ENCODE measurements at places on chromosomes 2 and 18.

GRCh38 chr2:157995117-157995516, 106.6 kb upstream of the UPP2 start:
- no peak for DNase-seq

DNA sequence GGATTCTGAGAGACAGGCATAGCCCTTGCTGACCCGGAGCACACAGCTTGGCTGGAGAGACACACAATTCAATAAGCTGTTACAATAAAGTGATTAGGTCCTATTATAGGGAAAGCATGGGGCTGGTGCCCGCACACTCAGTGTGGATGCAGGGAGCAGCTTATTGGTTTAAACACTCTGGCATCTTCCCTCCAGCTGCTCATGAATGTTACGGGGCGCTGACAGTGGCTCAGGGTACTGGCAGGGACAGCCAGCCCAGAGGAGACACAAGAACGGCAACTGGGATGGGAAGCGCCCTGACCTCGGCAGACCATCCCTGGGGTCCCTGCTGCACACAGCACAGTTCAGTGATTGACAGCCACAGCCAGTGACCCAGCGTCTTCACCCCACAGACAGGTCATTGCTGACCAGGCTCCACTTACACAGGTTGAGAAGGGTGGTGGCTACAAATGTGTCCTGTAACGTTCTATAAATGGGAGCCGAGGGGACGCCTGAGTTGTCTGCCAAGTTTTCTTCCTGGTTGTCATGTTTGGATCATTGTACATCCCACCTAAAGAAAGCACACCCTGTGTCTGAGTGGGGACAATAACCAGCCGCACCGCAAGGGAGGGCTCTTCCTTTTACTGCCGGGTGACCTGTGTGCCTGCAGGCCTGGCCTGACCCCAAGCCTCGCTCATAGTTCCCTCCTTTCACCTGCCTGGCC, 60.3 kb downstream of the SH3BP4 start:
- DNase-seq, result peak; percentile 55

DNA sequence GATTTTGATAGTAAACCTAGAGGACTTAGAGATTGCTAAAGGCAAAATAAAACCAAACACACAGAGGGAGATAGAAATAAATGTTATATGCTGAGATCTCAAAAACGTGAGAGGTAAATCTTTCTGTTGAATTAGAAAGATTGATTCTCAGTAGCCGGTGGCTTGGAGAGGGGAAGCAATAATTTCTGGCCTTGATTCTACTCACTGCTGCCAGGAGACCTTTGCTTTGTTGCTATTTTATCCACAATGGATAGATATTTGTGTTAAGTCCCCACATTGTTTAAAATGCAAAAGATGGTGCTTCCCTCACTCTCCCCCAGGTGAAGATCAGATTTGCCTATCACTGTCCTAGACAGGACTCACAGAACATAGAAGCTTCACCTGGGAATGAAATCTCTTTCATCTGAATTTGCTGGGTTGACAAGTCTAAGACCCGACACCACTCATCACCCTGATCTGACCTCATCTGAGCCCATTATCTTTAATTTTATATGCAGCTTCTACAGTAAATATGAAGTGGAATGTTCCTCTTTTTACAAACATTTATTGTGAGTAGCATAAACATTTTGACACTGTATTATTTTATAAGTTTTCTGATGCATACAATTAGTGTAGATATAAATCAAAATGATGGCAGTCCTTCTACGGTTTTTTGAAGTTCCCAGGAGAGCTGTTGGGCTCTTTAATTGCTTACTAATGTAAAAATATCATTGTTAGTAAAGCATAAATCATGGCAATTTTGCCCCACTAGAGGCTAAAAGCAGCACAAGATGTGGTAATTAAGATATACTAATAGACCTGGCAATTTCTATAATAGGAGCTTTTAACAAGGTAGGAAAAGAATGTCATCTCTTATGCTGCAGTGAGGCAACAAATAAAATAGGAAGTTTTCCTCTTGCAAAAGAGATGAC, 149.7 kb downstream of the DCC start:
- no peak for DNase-seq

DNA sequence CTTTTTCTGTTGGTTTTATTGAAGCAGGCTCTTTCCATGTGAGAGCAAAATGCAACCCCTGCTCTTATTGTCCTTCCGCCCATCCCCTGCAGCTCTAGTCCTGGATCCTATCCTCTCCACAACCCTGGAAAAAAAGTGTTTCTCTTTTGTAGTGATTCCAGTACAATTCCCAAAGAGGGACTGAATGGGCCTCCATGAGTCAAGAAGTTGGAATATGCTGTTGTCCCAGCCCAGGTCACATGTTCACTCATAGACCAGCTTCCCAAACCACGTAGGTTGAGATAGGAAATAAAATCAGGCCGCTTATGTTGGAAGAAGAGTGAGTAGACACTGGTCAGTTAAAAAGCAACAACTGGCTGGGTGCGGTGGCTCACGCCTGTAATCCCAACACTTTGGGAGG, 39.4 kb downstream of the CPO start:
- DNase-seq, result no peak

- DNase-seq, result peak; percentile 39
These were observed 1.0 kb downstream of the CYP26B1 start for GRCh38 chr2:72146347-72147302.

GRCh38 chr18:66819235-66819634, 215.3 kb upstream of the CDH19 start:
- no peak for DNase-seq

GRCh38 chr18:70228536-70228935, 23.0 kb upstream of the RTTN start:
- DNase-seq, result no peak

GRCh38 chr2:173884025-173884802, 81.0 kb downstream of the SP3 start:
- no peak for DNase-seq

GRCh38 chr2:240303896-240304745, 131.3 kb upstream of the GPC1 start:
- no peak for DNase-seq

DNA sequence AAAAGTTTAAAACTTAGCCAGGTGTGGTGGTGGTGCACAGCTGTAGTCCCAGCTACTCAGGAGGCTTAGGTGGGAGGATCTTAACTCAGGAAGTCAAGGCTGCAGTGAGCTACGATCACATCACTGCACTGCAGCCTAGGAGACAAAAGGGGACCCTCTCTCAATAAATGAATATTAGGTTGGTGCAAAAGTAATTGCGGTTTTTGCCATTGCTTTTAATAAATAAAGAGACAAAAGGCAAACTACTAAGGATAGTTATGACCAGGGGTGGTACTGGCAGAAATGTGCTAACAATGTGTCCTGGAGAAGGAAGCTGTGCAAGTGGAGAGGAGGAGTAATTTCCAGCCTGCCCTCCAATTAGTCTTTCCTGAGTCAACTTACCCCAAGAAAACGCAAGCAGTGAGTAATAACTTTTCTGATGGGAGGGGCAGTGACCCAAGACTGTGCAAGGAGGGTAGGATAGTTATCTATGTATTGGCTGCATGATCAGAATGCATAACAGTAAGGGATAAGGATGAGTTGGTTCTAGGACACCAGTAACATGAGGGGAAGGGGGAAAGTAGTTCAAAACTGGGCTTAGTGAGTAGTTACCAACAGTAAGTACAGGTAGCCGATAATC, 1.5 kb downstream of the EXOC6B start:
- DNase-seq, result no peak

- DNase-seq, result no peak
These were observed 7.2 kb upstream of the KCNK3 start for GRCh38 chr2:26685341-26685740.

GRCh38 chr2:226423498-226423960, 376.1 kb downstream of the IRS1 start:
- DNase-seq, result peak; percentile 60

- no peak for DNase-seq
These were observed 649.4 kb downstream of the BCL11A start for GRCh38 chr2:59903994-59904544.
